ENCODE measurements at places on chromosomes 2 and 18.

GRCh38 chr2:82879803-82880202 lies 1579.3 kb downstream of the SUCLG1 start:
- no peak for DNase-seq

- DNase-seq = no peak
These were observed 168.1 kb downstream of the EHBP1 start for GRCh38 chr2:62873603-62874002.

GRCh38 chr18:47799376-47799775 lies 131.1 kb downstream of the SMAD2 start:
- no peak for DNase-seq

DNA sequence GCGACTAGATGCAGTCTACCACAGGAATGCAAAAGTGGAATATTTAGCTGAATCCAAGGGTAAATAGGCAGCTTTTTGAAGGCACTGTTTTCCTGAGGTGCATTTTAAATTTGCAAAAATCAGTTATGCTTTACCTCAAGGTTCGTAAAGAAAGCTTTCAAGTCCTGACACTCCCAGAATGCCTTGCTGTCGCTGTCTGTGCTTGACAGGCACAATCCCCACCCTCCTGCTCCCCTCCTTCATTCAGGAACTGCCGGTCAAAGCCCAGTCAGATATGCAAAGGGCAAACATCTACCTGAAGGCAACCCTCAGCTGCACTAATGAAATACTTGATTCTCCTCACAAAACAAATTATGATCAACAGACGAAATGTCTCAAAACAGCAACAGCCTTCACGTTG lies 97.4 kb upstream of the DDX18 start:
- DNase-seq = no peak

DNA sequence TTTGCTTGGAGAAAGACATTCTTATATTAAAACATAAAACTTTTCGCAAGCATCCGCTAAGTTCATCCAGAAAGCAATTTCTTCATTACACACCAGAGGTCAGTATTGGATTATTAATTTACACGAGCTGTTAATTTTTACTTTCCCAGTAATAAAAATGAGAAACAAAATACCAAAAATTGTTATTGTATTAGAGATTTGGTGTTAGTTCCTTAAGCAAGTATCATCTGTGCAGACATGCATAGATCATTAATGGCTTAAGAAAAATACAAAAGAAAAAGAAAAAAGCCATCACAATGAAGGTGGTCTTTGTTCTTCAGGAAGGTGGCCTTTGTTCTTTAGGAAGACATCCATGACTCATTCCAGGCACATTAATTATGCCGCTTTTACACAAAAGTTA lies 53.6 kb upstream of the HNMT start:
- DNase-seq = no peak

DNA sequence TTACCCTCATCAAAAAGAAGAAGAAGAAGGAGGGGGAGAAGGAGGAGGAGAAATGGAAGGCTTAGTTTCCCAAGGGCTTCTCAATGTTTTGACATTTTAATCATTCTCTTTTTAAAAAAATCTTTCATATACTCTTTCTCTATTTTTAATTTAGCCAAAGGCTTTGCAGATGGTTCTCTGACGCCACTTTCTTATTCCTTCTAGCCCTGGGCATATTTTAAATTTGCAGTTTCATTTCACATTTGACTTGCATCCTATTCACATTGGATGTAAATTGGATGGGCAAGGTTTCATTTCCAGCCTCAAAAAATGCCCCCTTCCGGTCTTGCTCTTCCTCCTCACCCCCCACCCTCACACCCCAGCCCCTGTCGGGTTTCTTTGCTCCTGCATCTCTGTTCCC lies 29.8 kb downstream of the MAL start:
- no peak for DNase-seq

- DNase-seq = no peak
These were observed 76.8 kb upstream of the THUMPD2 start for GRCh38 chr2:39855856-39856255.

GRCh38 chr2:20223407-20224163 lies 1.3 kb downstream of the SDC1 start:
- no peak for DNase-seq

- DNase-seq = no peak
These were observed 127.6 kb downstream of the TDRD15 start for GRCh38 chr2:21251216-21251980.

DNA sequence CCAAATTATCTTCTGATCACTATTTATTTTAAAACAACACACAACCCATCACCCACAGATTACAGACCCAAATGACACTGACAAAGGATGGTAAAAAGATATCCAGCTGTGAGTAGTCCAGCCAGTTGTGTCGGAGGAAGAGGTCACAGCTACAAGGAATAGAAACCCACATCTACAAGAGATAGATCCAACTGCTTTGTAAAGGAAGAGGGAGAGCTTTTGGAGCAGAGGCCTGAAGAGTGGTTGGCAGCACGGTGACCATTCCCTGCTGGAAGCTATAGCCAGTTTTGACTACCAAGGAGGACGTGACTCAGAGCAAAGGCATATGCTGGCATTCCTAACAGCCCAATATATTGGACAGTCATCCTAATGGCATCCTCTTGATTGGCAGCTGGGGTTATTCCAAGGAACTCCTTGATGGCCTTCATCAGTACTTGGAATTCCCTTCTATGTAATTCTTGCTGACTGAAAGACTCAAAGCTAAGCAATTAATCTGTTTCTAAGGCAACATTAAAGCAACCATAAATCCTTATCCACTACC lies 17.1 kb downstream of the SLC8A1 start:
- DNase-seq = no peak

DNA sequence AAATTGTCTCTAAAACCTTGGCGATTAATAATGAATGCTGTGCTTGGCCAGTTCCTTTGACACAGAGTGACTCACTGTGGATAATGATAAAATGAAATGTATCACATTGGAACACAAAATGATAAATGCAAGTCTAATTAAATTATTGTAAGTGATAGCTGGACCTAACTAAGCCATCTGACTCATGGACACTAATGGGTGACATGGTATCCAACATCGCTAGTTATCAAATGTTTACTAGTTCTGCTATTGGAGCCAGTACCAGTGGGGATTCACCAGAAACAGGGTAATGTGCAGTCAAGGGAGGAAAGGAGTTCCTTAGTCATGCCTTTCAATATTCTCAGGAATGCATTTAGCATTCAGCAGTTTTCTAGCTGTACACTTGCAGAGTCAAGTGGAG lies 736.3 kb upstream of the ACVR2A start:
- DNase-seq = no peak

DNA sequence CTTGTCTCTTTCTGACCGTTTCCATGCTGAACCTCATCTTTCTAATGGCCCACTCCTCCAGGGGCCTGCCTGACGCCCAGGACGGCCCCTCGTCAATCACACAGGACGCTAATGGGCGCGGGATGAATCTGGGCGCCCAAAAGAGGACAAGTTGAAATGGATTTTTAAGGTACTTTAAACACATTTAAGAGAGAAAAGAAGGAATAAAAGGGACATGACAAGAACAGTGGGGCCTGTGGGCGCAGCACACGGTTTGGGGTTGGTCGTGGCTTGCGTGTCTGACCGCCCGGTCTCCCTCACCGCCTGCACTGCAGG lies 607 bp upstream of the UBE2F start:
- DNase-seq = no peak

DNA sequence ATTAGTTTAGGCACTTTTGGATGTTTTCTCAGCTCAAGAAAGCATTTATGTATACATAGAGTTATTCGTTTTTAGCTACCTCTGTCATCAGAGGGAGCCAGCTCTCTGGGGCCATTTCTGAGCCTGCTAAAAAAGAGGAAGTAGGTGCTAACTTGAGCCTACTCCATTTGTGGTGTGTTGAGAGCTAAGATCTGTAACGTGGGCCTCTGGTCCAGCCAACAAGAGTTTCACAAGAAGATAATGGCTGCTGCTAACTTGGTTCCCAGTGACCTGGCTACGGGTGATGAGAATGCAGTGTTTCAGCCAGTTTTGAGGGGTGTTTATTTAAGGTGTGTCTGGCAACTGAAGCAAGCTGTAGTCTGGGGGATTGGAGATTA lies 182.5 kb downstream of the PRKCE start:
- DNase-seq = no peak

- DNase-seq = no peak
These were observed 52.6 kb downstream of the SMAD2 start for GRCh38 chr18:47877892-47878291.

DNA sequence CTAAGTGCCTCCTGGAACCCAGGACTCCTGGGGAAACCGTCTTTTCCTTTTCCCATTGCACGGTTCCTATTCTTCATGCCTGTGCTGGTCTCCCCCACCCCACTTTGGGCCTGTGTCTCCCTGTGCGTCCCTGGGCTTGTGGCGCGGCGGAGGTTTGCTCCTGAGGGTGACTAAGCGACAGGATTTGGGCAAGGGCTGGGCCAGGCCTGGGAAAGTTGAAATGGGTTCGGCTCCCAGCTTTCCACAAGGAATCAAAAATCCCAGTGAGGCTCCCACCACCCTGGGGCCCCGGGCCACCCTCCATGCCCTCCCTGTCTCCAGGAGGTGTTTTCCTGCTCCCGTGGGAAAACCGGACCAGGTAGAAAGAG lies 197.6 kb downstream of the NDUFA10 start:
- DNase-seq = no peak

DNA sequence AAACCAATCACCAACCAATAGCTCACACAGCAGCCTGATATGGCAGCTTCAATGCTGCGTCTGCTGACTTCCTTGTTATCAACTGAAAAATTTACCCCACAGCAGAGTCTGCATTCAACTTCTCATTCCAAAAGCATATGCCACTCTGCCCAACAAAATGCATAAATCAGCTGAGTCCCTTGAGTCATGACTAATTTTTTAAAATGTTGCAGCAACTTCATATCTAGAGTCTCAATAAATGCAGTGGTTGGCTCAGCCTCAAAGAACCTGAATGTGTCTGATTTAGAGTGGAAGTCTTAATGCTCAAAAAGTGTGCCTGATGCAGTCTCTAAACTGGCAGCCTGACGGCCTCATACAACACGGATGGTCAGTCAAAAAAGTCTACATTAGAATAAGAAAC lies 46.5 kb downstream of the FARSB start:
- DNase-seq = no peak

DNA sequence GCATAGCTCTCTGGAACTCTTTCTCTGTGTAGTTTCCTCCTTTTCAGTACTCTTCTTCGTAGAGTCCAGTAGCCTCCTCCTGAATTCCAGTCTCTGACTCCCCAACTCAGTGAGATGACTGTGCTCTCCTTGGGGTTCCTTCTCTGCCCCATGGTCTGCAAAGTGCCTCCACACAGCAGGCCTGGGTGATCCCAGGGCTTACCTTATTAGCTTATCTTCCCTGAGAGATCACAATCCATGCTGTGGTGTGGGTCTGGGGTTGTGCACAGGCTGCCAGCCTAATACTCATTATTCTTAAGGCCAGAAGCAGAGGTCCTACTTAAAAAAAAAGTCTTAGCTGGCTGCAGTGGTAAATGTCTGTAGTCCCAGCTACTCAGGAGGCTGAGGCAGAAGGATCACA lies 4.6 kb upstream of the GPR39 start:
- DNase-seq = no peak

DNA sequence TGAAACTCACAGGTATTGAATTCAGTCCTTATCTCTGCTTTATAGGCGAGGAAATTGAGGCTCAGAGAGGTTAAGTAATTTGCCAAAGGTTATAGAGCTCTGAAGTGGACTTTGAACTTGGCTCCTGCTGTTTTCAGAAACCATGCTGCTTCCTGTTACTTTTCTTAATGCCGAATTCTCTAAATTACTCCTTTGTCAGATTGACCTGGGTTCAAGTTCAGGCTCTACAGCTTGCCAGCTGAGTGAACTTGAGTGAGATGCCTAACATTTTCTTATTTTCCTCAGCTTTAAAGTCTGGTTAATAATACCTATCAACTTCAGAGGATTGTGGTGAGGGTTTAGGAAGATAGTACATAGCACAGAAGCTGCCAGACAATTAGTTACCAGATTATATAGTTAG lies 3.4 kb downstream of the ASAP2 start:
- DNase-seq = no peak

DNA sequence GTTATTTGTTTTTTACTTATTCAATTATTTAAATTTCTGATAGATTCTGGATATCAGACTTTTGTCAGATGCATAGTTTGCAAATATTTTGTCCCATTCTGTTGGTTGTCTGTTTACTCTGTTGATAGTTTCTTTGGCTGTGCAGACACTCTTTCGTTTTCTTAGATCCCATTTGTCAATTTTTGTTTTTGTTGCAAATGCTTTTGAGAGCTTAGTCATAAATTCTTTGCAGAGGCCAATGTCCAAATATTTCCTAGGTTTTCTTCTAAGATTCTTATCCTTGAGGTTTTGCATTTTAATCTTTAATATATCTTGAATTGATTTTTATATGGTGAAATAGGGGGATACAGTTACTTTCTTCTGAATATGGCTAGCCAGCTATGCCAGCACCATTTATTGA lies 112.7 kb upstream of the SESTD1 start:
- no peak for DNase-seq

DNA sequence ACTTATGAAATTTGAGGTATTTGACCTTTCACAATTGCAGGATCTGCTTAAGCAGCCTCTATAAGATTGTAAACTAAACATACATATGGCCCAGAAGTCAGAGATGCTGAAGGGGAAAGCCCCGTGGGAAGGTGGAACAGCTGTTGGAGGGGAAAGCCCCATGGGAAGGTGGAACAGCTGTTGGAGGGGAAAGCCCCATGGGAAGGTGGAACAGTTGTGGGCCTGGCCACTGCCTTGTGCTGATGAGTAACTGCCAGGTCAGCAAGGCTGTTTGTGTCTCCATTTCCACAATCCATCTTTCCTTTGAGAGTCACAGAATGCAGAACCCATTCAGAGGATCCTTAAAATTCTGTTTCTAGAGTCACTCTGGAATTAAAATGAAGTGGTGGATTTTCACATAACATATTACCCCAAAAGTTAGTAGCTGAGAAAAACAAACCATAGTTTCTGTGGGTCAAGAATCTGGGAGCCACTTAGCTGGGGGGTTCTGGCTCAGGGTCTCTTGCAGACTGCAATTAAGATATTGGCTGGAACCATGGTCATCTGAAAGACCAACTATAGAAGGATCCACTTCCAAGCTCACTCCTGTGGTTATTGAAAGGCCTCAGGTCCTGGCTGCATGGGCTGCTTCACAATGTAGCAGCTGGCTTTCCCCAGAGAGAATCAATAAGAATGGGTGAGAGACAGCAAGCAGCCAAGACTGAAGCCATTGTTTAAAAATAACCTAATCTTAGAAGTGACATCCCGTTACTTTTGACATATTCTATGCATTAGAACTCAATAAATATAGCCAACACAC lies 86.6 kb upstream of the CAVIN2 start:
- no peak for DNase-seq

All from amygdala (tissue), 56 donors.